NCI-H1417 (cell line): ENCODE measurements at places on chromosomes 5 and 9.

DNA sequence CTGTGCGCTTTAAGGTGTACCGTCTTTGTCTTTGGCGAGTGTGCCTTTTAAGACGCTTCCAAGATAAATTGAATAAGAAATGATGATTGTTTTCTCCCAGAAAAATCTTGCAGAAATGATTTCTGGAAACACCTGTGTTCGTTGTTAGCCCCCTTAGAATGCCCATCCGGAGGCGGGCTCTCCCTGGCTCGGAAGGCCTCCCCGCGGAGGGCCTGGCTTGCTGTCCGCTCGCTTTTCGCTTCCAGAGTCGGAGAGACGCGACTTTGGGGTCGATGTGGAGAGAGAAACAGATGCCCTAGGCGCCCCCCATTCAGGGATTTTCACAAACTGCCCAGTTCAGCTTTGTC, 23.9 kb downstream of the LECT2 start:
- no peak for DNase-seq

DNA sequence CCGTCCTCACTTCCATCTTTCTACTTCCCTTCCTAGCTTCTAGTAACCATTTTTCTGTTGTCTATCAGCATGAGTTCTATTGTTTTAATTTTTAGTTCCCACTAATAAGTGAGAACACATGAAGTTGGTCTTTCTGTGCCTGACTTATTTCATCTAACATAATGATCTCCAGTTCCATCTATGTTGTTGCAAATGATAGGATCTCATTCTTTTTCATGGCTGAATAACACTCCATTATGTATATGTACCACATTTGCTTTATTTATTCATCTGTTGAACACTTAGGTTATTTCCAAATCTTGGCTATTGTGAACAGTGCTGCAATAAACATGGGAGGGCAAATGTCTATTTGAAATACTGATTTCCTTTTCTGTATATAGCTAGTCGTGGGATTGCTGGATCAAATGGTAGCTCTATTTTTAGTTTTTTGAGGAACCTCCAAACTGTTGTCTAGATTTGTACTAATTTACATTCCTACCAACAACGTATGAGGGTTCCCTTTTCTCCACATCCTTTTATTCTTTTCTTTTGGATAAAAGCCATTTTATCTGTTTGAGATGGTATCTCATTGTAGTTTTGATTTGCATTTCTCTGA, 50.3 kb downstream of the NSD1 start:
- no peak for DNase-seq

- no peak for DNase-seq
These were observed 2.3 kb upstream of the AQP3 start for GRCh38 chr9:33449715-33450114.

DNA sequence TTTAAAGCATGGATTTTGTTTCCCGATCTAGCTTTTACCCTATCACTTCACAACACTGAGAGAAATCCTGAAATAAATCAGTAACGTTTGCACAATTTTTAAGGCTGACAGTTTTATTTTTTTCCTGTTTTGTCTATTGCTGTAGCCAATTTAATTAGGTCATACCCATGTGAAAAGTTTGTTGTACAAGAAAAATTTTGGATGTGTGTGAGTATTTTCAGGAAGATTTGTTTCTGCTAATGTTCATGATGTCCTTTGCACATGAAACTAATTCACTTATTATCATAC, 237.8 kb downstream of the ARRDC3 start:
- no peak for DNase-seq

GRCh38 chr9:103444176-103444575, 449.0 kb downstream of the CYLC2 start:
- DNase-seq, result no peak

DNA sequence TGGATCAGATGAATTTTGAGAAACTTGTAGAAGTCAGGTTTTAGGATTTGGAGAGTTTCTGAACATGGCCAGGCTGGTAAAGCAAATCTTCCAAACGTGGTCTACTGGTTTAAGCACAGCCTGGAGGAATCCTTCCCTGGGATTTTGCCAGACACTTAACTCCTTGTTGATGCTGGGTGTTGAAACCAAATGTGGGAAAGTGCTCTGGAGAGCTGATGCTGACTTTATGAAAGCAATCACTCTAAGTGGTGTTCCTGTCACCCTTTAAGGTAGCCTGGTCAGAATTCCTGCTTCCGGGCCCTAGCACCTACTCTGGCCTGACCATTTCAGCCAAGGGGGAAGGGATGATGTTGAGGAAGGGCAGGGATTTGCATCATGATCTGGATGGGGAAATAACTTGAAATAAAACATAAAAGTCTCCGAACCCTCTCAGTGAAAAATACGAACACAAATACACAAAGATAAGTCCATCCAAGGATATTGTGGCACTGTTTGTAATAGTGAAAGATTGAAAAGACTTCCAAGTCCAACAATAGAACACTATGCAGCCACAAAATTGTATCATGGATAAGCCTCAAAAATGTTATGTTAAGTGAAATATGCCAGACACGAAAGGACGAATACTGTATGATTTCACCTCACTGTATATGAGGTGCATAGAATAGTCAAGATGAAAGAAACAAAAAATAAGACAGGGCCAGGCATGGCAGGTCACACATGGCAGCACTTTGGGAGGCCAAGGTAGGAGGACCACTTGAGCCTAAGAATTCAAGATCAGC, 57.7 kb downstream of the PDE6A start:
- no peak for DNase-seq

- no peak for DNase-seq
These were observed 276.1 kb downstream of the TAF11L14 start for GRCh38 chr5:17910318-17910717.

DNA sequence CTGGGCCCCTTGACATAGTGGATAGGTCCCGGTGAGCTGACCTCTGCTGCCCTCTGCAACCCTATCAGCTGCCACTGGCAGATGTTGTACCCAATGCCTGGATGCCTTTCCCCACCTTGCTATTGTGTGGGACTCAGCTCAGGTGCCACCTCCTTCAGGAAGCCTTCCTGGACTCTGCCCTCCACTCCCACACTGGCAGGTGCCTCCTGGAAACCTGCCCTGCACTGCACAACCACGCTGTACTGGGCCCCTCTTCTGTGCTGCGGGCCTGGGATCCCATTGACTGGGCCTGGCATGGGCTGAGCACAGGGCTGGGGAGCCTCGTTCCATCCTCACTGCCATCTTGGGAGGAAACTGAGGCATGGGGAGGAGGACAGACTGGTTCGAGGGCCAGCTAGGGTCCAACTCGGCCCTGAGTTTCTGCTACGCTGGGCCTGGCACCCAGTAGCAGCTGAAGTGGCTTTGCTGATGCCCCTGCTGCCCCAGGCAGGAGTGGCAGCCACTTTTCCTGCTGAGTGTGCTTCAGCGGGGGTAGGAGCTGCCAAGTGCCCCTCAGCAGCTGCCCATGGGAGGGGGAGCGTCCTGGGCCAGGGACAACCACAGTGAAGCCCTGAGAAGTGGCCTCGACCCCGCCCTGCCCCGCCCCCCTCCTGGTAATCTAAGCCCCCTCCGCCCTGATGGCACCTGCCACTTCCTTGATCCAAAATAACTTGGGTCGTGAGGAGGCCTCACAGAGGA, 1.3 kb downstream of the AK1 start:
- DNase-seq, result no peak

DNA sequence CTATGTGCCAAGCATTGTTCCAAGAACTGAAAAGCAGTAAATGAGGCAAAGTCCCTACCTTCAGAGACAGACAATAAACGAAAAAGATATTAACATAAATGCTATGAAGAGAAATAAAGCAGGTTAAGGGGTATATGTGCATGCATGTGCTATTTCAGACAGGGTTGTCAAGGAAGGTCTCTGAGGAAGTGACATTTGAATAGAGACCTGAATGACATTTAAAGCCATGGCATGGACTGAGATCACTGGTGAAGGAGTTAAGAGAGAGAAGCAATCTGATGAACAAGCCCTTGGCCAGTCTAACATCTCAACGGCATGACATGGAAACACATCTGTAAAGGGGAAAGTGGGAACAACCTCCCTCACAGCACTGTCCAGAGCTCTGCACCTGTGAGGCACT, 14.5 kb downstream of the FBXO10 start:
- DNase-seq, result no peak

- no peak for DNase-seq
These were observed 4.5 kb downstream of the ADGRV1 start for GRCh38 chr5:90563108-90563507.

GRCh38 chr9:108033976-108034964, 544.7 kb upstream of the KLF4 start:
- DNase-seq, result no peak

DNA sequence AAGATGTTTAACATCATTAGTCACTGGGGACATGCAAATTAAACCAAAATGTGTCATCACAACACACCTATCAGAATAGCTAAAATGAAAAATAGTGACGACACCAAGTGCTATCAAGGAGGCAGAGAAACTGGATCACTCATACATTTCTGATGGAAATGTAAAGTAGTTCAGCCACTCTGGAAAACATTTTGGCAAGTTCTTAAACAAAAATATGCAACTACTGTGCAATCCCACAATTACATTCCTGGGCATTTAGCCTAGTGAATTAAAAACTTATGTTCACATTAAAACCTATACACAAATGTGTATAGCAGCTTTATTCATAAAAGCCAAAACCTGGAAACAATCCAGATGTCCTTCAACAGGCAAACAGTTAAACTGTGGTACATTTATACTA, 53.1 kb downstream of the SVEP1 start:
- DNase-seq, result no peak

GRCh38 chr9:135332979-135333748, 146.4 kb upstream of the PPP1R26 start:
- DNase-seq, result no peak

DNA sequence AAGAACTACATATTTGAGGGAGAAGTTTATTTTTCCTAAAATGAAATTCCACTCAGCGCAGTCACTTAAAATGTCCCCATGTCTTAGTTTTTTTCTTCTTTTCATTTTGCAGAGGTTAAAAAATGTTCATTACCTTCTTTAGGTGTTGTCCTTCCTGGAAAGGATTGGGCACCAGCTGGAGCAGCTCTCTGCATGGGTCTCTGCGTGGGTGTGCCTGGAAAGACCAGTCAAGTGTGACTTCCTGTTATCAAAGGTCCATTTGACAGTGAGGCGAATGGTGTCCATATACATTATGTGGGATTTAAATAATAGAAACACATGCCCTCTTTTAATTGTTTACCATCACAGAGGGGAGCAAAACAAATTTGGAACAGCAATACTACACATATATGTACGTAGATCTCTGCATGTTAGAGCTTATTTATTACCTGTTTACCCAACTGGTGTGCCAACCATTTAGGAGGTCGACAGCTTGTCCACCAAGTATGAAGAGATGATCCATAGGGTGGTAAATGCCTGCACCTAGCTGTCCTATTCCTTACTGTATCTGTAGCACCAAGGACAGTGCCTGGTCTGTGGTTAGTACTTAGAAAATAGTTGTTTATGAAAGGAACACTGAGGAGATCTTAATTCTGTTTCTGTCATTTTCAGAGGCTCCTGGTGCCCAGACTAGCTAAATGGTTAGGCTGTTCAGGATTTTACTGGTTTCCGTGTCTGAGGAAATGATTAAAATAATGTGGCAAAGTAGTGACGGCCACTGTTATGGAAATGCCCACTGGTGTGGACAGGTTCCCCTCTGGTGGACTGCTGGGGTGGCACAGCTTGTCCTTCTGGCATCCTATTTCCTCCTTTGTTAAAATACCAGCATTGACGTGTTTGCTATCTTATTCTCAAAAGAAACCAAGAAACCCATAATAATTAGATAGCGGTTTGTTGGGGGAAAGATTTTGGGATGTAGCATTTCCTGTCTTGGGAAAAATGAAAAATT, 200.4 kb downstream of the MAST4 start:
- peak; percentile 35 for DNase-seq

DNA sequence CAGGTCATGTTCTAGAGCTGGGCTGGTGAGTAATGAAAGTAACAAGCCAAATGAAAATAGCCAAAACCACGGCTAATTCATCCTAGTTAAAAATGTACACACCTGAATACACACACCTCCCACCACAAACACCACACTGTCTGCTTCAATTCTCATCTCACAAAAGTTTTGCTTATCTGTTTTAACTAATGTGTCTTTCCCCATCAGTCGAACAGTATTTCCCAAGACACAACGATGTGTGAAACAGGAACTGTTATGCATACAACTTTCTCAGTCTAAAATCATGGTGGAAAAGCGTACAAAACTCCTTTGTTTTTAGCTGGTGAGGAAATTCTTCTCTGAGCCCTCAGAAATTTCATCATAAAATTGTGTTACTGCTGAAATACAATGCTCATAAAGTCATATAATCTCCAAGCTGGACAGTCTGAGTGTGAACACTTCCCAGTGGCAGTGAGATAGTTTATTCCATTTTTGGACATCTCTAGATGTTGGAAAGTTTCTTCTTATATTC, 242.4 kb downstream of the EFNA5 start:
- DNase-seq, result no peak

DNA sequence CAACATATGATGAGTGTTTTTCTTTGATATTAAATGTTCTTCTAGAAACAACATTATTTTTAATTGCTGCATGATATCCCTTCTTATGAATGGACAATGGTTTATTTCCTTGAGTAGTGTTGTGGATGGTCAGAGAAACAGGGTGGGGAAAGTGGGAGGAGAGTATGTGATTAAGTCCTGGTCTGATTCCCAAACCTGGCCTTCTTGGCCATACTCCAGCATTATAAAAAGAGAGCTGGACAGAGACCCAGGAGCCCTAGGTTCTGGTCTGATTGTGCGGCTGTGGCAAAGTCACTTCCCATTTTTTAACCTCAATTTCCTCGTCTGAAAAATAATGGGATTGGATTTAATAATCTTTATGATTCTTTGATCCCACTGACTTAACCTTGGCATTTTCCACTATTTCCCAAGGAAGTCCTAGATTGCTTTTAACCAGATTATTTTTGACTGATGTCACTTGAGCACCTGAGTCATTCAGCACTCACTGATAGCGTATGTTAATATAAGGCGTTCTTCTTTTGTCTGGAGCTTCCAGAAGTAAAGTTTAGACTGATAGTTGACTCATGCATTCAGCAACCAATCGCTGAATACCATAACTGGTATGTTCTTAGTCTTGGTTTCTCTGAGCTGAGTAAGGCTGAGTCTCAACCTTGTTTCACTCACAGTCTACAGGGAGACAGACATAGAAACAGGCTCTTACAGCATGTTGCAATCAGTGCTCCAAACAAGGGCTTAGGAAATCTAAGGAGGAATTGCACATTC, 26.2 kb downstream of the OSMR start:
- DNase-seq, result no peak

- no peak for DNase-seq
These were observed 46.0 kb upstream of the OR2K2 start for GRCh38 chr9:111375817-111376564.

GRCh38 chr9:88187631-88188030, 49.4 kb upstream of the SPATA31C2 start:
- DNase-seq, result no peak

- DNase-seq, result no peak
These were observed 10.5 kb upstream of the TCOF1 start for GRCh38 chr5:150347003-150347402.
